Motor neuron (in vitro differentiated cells): ENCODE measurements at places on chromosomes 5 and 9. TPM values are rescaled to one million over a fixed set of nuclear protein-coding genes. Genes with fewer than 3 reads are reported as not detected.

DENND1A gene
- 13.8 and 15.2 TPM in 2 replicates for total RNA-seq

TMEM161B gene
- 22.4 and 24.1 TPM in 2 replicates for total RNA-seq

IL33 gene
- 0.09 TPM in 1 of 2 replicates, not detected in the other for total RNA-seq

SV2C gene
- total RNA-seq = 0.11 and 0.20 TPM in 2 replicates

PPIC gene
- 1.9 and 2.3 TPM in 2 replicates for total RNA-seq

C1QTNF3 gene
- 5.9 and 7.5 TPM in 2 replicates for total RNA-seq

RLN1 gene
- total RNA-seq = 0.41 TPM in 1 of 2 replicates, not detected in the other

OTULINL gene
- total RNA-seq = 5.3 and 5.8 TPM in 2 replicates

GPRIN1 gene
- total RNA-seq = 32.0 and 34.5 TPM in 2 replicates

LMBRD2 gene
- 11.9 and 12.7 TPM in 2 replicates for total RNA-seq

SARDH gene
- 2.1 and 2.8 TPM in 2 replicates for total RNA-seq

EGR1 gene
- 5.5 and 5.8 TPM in 2 replicates for total RNA-seq

ZNF484 gene
- 17.0 and 17.3 TPM in 2 replicates for total RNA-seq

SPINK4 gene
- total RNA-seq = not detected in 2 replicates

SLF1 gene
- total RNA-seq = 8.3 and 11.4 TPM in 2 replicates

ASPN gene
- 39.0 and 65.2 TPM in 2 replicates for total RNA-seq

TJP2 gene
- 19.9 and 24.6 TPM in 2 replicates for total RNA-seq

GBGT1 gene
- 1.6 and 6.2 TPM in 2 replicates for total RNA-seq

ISL1 gene
- 8.4 and 8.8 TPM in 2 replicates for total RNA-seq

DIRAS2 gene
- total RNA-seq = 23.7 and 26.1 TPM in 2 replicates

IFNA5 gene
- total RNA-seq = not detected in 2 replicates

PCDHA1 gene
- 0.56 TPM in 1 of 2 replicates, not detected in the other for total RNA-seq

CDH6 gene
- total RNA-seq = 6.0 and 8.3 TPM in 2 replicates

C5orf58 gene
- 1.4 and 2.6 TPM in 2 replicates for total RNA-seq

PTPDC1 gene
- 10.3 and 12.5 TPM in 2 replicates for total RNA-seq

ZBED3 gene
- total RNA-seq = 1.2 and 2.0 TPM in 2 replicates

GMCL2 gene
- total RNA-seq = 0.24 TPM in 1 of 2 replicates, not detected in the other

G3BP1 gene
- total RNA-seq = 73.1 and 73.6 TPM in 2 replicates

PALM2AKAP2 gene
- total RNA-seq = 0.34 and 1.3 TPM in 2 replicates

XPA gene
- 16.2 and 19.1 TPM in 2 replicates for total RNA-seq

BAG1 gene
- total RNA-seq = 26.8 and 31.5 TPM in 2 replicates

TLR4 gene
- 13.2 and 14.8 TPM in 2 replicates for total RNA-seq

GRM6 gene
- 0.26 and 0.73 TPM in 2 replicates for total RNA-seq

SPINK7 gene
- 1.1 and 1.7 TPM in 2 replicates for total RNA-seq

SLC6A19 gene
- total RNA-seq = 0.04 and 0.05 TPM in 2 replicates

PCDHA6 gene
- total RNA-seq = 1.5 and 1.7 TPM in 2 replicates

HTR4 gene
- total RNA-seq = 0.17 and 0.34 TPM in 2 replicates

RALGDS gene
- total RNA-seq = 83.9 and 85.1 TPM in 2 replicates

CREBRF gene
- 15.4 and 19.0 TPM in 2 replicates for total RNA-seq

TMEM174 gene
- 0.50 TPM in 1 of 2 replicates, not detected in the other for total RNA-seq

PCDH12 gene
- 0.81 and 1.5 TPM in 2 replicates for total RNA-seq

IFNA21 gene
- 0.25 TPM in 1 of 2 replicates, not detected in the other for total RNA-seq

MCC gene
- total RNA-seq = 6.7 and 7.0 TPM in 2 replicates

RPP25L gene
- 19.1 and 19.5 TPM in 2 replicates for total RNA-seq

CCT5 gene
- 199 and 247 TPM in 2 replicates for total RNA-seq

RASGRF2 gene
- 2.3 and 2.6 TPM in 2 replicates for total RNA-seq
